ENCODE measurements at places on chromosomes 4 and X.

- DNase-seq, result no peak
Measured at GRCh38 chrX:19798423-19798822, 89.0 kb downstream of the SH3KBP1 start.

DNA sequence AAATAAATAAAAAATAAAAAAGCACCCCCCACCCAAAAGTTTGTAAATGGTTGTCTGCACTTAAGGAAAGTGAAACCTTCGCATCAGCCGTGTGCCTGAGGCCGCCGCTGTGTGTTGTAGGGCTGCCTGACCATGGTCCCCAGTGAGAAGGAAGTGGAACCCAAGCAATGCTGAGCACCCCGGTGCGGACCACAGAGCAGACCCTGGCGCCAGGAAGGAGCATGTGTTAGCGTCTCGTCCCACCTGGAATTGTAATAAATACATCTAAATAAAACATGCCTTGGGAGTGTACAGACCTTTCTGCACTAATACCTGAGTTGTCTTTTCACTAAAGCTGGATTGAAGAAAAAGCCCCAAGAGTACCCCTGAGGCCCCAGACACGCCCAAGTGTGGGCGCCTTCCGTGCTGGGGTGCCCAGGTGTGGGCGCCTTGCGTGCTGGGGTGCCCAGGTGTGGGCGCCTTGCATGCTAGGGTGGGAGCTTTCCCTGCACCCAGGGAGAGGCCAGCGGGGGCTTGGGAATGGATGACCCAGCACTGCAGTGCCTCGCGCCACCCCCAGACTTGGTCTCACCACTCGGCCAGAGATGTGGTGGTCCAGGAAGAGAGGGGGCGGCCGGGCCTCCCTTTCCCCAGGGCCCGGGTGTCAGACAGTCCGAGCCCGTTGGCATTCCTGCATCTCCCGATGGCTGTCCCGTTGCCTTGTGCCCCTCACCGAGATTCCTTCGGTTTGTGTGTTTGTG lies 33.7 kb downstream of the HTT-AS start:
- DNase-seq, result no peak

DNA sequence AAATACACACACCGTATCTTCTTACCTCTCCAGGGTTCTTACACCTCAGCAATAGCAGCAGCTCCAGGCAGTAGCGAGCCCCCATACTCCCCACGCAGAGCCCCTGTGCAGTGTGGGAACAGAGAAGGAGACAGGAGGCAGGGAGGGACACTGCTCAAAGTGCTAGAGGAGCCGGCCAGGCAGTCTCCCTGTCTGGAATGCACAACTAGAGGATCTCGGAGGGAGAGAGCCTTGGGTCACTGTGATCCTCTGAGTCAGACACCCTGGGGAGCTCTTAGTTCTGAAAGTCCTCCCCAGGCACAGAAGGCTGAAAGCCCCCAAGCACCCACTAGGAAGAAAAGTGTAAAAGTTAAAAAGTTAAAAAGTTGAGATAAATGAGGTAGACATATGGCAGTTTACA lies 16.0 kb downstream of the AMELX start:
- no peak for DNase-seq

DNA sequence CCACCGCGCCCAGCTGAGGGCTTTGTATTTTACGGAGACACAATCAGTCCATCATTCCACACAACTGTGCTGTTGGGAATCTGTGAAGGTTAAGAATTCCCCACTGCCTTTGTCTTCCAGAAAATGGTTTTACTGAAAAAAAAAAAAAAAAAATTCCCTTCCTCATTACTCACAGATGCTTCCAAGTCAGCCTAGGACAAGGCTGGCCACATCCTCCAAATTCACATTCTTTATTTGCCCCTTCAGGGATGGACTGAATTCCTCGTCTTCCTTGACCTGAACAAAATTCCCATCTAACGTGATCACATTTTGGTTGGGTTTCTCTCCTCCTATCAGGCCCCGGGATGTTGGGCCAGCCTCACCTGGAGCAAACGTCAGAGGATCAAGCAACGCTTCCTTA lies 130.3 kb downstream of the DHRSX start:
- no peak for DNase-seq

- no peak for DNase-seq
Measured at GRCh38 chrX:44817029-44817428, 26.8 kb upstream of the DUSP21 start.

DNA sequence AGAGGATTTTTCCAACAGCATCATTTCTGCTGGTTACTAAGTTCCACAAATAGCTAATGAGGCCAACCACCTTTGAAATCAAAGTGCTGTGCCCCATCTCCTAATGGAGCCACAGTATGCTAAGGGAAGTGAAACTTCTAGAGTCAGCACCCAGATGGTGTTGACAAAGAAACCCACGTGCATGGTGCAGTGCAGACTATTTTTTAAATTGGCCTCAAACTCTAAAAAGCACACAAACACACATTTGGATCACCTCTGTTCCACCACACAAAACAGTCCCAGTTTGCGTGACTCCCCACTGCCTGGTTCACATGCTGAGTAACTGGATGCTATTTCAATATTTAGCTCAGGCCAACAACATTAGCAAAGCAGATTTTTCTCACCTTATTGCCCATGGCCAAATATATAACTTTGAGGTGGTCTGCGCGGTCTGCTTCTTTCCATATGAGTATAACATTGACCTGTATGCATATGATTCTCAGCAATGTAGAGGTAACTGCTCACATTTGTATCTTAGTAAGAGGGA lies 69.9 kb downstream of the AMELX start:
- no peak for DNase-seq

DNA sequence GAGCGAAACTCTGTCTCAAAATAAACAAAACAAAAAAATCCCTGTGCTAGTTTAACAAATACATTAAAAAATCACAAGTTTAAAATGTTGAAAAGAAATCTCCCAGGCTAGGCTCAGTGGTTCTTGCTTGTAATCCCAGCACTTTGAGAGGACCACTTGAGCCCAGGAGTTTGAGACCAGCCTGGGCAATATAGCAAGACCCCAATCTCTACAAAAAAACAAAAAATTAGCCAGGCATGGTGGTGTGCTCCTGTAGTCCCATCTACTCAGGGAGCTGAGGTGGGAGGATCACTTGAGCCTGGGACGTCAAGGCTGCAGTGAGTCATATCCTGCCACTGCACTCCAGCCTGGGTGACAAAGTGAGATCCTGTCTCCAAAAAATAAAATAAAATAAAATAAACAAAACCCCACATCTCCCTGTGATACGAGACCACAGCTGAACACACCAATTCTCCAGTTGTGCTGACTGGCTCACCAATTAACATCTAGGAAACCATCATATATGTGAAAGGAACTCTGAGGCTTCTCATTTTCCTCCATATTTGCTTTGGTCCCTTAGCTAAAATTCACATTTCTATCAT lies 7.3 kb downstream of the RPS4X start:
- no peak for DNase-seq

GRCh38 chr4:75696071-75696470 lies 22.9 kb upstream of the G3BP2 start:
- DNase-seq, result no peak

- DNase-seq, result no peak
Measured at GRCh38 chr4:187088070-187088799, 364.6 kb upstream of the FAT1 start.

DNA sequence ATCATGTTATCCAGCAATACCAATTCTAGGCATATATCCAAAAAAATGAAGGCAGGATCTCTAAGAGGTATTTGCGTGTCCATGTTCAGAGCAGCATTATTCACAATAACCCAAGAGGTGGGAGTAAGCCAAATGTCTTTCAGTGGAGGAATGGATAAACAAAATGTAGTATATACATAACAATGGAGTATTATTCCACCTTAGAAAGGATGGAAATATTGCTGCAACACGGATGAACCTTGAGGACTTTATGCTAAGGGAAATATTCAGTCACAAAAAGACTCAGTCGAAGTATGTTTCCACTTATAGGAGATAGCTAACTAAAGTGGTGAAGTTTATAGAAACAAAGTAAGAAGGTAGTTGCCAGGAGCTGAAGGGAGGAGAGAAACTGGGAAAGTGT lies 74.3 kb downstream of the LARP1B start:
- DNase-seq, result no peak

DNA sequence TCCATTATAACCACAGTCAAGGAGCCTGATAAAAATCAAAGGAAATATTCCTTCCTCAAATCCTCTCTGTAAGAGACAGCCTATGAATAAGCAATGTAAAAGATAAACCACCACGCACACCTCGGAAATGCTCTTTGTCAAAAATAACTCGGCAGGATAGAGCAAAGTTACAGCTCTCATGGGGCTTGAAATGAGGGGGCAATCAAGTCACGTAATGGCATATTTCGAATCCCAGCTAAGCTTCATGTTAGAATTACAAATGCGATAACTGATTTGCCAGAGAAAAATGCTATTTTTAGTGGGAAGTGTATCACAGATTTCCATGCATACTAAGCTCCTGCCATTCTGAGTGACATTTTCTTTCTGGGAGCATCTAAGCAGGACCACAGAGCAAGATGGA lies 49.4 kb downstream of the EVC2 start:
- DNase-seq, result no peak

DNA sequence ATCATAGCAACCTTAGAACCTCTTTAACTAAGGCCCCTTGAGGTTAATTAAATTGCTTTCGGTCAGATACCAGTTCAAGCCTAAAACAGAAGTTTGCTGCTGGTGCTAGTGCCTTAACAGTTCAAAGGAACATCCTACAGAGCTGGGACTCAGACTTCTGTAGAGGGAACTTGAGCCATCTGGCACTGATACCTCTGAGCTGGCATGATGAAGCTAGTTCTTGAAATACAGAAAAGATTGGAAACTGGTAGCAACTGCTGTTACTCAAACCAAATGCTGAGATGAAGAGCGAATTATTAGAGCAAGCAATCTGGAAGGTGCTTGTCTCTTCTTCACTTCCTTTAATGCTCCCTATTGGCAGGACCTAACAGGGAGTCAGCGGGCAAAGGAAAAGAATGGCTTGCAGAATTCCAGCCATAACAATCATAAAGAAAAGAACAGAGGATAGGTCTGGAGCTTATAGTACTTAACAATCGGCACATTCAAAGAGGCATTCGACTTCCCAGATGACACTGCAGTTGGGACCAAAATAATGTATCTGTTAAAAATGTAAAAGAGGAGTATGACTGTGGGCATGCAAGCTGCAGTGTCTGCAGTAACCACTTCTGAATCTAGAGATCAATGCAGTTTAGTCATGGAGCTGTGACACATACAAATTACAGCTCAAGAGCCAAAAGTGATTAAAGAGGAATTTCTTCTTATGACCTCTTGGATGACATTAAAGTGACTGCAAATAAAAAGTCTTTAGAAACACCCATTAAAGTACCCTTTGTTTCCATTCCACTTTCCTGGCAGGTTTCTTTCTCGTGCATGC lies 298.9 kb downstream of the PDGFC start:
- DNase-seq, result no peak

DNA sequence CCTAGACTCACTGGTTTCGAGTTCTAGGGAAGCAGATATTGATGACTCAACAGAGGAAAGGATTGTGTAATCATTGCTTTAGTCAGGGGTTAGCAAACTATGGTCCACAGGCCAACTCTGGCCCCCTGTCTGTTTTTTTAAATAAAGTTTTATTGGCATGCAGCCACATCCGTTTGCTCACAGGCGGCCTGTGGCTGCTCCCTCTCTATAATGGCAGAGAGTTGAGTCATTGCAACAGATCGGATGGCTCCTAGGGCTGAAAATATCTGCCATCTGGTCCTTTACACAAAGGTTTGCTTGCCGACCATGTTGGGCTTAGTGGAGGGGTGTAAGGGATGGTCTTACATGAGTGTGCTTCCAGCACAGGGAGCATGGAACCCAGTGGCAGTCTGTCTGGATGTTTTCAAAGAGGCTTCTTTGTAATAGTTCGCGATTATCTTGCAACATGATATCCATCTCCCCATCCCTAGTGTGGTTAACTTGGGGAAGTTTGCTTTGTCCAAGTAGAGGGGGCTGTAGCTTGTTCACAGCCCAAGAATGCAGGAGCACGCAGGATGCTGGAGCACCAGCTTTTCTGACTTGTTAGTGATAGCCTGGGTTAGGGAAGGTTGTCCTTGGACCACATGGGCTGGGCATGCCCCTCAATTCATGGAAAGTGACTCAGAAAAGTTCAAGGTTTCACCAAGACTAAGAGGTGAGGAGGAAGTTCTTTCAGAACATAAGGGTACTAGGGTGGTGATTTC lies 59.3 kb upstream of the CLDN34 start:
- DNase-seq, result no peak

DNA sequence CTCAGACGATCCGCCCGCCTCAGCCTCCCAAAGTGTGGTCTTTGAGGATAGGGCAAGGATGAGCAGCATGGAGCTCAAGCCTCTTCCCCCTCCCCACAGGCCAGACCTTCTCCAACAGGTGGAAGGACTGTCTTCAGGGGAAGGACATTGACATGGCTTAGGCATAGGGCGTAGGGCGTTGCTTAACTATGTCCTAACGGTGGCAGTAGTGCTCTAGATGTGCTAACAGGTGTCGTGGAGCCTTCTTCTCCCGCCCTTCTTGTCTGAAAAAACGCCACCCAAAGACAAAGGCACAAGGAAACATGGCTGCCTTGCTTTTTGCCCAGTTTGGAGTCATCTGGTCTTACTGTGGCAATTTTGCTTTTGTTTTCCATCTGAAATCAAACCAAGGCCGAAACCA lies 219.8 kb downstream of the OR13H1 start:
- DNase-seq, result no peak

Data from activated CD4-positive, alpha-beta T cell treated with anti-CD3 and anti-CD28 coated beads, Interleukin-2, amount 50 U/mL, for 48 hours (primary cell).